ENCODE measurements at places on chromosomes 7 and 10.

DNA sequence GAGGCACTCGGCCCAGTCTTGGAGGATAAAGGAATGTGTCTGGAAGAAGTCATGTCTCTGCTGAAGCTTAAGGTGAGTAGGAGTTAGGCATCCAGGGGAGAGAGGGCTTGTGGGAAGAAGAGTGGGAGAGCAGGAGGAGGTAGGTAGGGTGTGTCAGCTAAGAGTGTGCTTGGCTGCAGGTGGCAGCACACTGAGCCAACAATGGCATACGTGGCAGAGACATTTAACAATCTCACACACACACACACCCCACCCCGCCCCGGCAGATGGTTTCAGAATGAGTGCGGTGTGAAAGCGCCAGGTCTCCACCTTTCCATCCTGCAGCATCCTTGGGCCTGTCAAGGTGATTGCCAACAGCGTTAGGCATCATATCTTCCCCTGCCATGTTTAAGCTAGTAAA, 11.2 kb upstream of the ARPC1A start:
- DNase-seq, result no peak

DNA sequence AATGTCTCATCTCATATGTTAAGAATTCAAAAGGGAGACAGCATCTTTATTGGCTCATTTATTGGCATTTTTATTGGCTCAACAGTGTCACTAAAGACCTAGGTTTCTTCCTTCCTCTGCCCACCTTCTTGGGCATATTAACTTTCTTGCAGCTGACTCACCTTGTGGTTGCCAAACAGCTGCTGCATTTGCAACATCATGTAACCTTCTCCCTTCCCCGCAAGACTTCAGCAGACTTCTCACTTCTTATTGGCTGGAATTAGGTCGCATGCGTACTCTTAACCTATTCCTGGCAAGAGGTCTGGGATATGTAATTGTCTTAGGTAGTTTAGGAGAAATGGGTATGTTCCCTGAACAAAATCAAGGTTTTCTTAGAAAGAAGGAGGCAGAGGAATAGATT, 263.2 kb downstream of the POU6F2 start:
- DNase-seq, result no peak

DNA sequence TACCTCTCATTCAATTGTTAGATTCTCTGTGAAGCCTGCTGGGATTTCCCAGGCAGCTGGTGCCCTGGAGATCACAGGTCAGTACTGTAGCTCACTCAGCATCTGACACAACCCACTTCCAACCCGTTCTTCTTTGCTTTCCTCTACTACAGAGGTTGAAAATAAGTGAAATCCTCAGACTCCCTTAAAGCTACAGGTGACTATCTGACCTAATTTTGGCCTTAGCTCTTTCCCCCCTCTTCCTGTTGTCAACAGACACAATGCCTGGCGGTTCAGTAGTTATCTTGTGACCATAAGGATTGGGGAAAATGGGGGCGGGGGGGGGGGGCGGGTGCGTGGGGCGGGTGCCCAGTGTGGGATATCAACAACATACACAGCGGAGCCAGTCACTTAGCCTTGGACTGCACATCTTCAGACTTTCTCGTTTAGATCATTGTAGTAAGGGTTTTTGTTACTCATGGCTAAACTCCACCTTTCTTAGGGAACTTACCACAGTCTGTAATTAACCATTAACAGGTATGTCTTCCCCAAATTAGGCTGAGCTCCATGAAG, 37.8 kb downstream of the MTPN start:
- no peak for DNase-seq

DNA sequence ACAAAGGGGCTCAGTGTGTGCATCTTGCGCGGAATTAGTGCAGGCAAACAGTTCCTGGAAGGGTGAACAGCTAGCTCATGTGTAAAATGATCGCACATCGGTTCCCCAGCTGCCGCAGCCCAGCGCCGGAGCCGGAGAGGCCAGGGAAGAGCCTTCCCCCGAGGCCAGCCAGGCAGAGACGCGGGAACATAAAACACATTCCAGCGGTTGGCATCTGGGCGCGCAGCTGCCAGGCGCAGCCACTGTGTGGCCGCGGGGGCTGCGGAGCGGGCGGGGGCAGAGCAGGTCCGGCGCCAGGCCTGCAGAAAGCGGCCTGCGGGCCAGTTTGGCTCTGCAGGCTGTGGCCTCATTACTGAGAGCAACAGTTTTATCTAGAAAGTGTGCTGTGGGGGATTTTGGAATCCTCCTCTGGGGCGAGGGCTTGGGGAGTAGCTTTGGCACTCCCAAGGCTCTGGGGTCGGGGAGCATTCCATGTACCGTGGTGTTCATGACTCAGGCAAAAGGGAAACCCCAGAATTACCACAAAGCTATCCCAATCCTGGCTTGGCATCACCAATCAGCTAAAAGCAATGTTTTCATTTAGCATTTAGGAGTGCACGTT, 74.3 kb downstream of the SAMD9 start:
- peak; percentile 83 for DNase-seq

DNA sequence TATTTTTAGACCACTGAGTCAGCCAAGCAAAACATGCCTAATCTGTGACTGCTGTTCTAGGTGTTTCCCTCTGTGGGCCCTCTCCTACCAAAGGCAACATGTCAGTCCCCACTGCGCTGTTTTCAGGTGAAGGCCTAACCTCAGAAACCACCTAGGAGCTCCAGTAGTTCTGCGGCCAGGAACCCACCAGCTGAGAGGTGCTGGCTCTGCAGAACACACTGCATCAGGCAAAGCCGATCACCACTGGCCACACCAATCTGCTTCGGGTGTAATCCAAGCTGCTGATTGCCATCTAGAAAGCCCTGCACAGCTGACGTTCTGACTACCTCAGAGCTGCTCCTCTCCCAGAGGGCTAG, 14.9 kb downstream of the CAMK2G start:
- no peak for DNase-seq

DNA sequence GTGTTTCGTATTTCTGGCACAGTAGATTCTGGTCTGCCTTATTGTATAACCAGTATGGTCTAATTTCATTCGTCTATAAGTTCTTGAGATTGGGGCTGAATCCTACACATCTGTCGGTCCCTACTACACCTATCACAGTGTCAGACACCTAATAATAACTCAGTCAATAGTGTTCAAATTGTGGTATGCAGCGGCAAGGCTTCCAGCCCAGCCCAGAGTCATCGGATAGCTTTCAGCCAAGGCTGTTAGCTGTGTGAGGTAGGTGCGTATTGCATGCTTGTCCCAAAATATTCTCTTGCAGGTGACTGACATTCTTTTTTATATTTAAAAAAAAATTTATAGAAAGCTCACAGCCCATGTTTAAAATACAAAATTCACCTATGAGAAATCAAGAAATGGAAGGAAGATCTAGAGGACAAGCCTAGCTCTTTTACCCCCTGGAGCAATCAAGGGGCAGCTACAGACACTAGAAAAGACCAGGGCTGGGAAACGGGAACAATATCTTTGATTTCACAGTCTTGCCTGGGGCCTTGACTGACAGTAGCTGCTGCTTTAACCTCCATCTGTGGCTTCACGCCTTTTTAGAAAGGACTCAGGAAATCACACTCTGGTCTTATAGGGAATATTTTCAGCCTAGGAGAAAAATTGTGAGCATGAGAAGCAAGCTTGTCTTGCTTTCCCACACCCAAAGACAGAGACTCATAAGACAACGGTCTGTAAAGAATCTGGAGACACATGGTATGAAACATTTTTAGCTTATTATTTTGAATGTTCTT, 9.5 kb upstream of the ASB4 start:
- DNase-seq, result no peak

DNA sequence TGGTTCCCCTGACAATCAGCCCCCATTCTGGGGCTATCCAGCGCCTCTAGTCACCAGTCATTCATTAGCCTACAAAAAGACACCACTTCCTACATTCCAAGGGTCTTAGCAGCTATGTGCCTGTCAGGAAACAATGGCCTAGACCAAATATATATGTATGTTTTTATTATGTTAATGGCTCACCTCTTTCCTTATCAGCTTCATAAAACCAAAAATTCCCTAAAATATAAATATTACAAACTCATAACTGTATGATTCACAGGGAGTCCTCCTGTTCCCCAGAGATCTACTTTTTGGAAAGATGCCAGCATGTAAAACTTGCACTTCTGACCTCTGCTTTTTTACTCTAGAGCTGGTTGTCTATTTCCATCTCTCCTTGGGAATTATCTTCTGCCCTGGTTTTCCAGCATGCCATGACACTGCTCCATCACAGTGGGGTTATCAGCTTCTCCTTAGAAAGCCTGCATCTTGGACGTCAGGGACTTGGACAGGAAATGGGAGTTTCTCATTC, 79.2 kb downstream of the ABCA13 start:
- peak; percentile 79 for DNase-seq

DNA sequence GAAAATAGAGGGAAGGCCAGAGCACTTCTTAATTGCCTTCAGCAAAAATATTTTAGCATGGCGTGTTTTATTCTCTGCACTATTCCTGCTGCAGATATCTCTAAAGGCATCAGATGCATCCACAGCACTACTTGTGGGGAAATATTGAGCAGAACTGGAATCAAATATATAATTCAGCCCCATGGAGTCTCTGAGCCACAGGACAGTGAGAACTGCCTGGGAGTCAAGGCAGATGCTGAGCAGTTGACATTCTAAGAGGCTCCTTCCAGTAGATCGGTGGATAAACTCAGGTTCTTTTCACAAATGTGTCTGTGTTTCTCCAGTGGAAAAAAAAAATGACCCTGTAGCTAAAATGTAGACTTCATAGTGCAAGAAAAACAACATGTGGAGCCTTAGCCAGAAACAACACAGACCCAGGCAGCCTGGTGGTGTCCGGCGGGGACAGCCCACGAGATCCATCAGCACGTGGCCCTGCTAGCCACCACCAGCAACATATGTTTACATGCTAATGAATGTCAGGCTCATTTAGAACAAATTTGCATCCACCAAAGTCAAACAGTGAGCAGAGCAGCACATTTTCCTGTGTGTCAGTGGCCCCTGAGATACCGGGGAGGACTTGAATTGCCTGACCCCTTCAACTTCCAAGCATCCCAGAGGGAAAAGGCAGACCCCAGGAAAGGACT, 123.3 kb upstream of the PFKP start:
- no peak for DNase-seq

DNA sequence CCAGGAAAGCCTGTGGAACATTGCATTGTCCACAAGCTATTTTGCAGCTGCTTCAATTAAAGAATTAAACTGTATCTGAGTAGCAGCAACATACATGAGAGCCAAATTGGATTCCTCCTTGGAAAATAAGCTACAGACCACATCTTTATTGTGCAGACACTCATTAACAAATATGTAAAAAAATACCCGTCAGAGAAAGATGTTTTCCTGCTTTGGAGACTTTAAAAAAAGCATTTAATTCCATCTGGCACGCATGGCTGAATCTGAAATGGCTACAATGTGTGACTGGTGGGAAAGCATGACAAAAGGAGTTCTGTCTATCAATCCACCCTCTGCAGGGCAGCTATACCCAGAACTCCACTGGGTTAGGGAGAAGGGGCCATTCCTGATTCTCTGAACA, 73.1 kb upstream of the HPS1 start:
- DNase-seq, result no peak

- DNase-seq, result no peak
These were observed 31.4 kb downstream of the PARP12 start for GRCh38 chr7:140031364-140031763.

GRCh38 chr7:115475761-115476385, 554.0 kb downstream of the MDFIC start:
- DNase-seq, result no peak

DNA sequence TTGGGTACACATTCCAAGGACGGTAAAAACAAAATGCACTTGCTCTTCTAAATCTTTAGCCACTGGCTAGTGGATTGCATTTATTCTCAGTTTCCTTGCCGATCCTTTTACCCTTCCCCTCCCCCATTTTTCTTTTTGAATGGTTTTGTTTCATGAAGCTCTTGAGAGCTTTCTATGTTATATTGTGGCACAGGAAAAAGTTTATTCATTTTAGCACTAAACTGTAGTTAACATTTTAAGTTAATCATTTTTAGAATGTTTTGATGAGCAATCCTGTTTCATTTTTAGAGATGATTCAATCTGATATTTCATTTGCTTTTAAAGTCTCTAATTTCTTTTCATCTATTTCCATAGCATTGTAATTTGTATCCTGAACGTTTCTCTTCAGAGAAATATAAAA, 24.0 kb downstream of the ZEB1 start:
- DNase-seq, result no peak

DNA sequence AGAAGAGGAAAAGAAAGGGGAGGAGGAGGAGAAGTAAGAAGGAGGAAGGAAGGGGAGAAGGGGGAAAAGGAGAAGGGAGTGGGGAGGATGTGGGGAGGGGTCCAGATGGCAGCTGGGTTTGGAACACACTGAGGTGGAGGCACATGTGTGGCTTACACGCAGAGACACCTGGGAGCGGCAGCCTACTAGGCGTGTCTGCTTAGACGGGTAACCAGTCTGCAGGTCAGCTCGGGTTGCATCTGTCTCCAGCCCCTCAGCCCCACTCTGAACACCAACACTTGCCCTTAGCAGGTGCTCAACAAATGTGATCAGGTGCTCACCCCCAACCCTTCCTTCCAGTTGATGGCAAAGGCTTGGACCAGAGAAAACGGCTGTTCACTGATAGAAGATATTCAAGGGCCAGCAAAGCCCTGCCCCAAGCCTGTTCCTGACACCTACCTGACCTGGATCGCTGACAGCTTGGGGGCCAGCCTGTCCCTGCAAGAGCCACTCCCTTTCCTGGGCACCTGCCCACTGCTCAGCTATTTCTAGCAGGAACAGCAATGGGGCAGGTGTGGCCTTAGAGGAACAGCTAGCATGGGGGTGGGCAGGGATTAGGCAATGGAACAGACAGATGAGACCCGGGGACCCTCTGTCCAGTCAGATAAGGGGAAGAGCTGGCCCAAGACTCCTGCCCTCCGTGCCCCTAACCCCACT, 70.5 kb downstream of the SH3PXD2A start:
- no peak for DNase-seq

DNA sequence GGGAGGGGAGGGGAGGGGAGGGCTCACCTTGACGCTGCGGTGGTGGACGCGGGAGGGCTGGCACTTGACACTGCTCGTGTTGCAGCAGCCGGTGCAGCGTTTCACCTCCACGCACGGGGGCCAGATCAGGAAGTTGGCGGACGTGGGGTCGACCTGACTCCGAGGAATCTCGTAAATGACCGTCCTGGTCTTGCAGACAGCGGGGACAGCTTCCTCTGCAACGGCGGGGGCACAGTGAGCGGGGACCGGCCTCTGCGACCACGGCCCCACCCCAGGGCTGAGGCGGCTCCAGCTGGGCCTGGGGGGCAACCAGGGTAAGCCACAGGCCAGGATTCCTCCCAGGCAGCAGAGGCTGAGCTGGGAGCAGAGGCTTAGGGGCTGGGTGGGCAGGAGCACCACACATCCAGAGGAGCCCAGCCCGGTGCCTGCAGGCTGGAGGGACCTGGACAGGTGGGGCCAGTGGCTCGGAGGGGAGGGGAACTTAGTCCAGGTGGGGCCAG, 8.8 kb downstream of the PDGFA start:
- DNase-seq, result no peak

DNA sequence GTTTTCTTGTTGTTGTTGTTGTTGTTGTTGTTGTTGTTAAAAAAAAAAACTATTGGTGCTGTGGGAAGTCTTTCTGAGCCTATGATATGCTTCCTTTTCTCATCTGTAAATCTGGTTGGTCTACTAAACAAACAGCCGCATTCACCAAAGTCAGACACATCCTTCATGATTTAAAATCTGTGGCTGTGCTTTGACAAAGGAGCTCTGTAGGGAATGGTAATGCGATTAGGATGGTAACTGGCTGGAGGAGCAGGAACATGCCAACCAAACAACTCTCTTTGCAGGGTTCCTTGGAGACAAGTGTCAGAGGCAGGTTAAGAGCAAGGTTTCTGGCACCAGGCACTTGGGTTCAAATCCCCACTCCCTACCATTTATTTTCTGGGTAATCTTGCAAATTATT, 14.9 kb upstream of the SP4 start:
- no peak for DNase-seq

- no peak for DNase-seq
These were observed 66.0 kb downstream of the UBE2H start for GRCh38 chr7:129886818-129887186.

All from fibroblast of pulmonary artery (primary cell).